ENCODE measurements at places on chromosomes 6 and 20.

GRCh38 chr6:85432554-85432953 is 17.3 kb upstream of the NT5E start:
- no peak for DNase-seq

GRCh38 chr6:3232017-3232945 is 4.8 kb upstream of the TUBB2B start:
- no peak for DNase-seq

DNA sequence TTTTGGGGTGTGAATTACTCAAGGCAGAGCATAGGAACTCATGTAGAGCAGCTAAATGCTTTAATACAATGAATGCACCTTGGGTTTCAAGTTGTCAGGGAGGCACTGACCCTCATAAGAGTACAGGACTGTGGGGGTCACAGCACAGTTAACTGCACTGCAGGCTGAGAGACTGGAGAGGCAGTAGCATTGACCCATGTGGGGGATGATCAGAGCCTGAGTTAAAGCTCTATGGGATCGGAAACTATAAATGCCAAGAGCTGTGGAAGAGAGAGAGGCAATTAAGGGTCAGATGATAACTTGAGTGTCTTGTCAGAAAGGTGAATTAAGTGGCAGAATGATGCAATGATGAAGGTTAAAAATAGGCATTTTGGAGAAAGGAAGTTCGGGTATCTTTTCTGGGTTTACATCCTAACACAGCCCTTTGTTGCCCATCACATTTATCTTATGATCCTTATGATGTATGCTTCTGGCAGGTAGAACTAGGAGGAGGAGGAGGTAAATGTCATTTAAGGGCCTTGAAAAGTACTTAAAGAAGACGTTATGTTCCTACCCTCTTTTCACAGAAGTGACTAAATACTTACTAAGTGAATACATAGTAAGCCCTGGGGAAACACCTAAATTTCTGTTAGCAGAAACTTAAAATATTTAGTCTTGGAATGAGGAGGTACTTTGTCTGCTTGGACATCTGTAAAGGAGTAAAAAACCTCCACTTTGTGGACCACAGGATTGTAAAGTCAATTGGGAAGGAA is 24.2 kb downstream of the LRRC1 start:
- DNase-seq = no peak

GRCh38 chr6:104324301-104324700 is 535.4 kb downstream of the HACE1 start:
- DNase-seq = no peak

- DNase-seq = no peak
Measured at GRCh38 chr6:135481783-135482369, 15.7 kb downstream of the AHI1 start.

DNA sequence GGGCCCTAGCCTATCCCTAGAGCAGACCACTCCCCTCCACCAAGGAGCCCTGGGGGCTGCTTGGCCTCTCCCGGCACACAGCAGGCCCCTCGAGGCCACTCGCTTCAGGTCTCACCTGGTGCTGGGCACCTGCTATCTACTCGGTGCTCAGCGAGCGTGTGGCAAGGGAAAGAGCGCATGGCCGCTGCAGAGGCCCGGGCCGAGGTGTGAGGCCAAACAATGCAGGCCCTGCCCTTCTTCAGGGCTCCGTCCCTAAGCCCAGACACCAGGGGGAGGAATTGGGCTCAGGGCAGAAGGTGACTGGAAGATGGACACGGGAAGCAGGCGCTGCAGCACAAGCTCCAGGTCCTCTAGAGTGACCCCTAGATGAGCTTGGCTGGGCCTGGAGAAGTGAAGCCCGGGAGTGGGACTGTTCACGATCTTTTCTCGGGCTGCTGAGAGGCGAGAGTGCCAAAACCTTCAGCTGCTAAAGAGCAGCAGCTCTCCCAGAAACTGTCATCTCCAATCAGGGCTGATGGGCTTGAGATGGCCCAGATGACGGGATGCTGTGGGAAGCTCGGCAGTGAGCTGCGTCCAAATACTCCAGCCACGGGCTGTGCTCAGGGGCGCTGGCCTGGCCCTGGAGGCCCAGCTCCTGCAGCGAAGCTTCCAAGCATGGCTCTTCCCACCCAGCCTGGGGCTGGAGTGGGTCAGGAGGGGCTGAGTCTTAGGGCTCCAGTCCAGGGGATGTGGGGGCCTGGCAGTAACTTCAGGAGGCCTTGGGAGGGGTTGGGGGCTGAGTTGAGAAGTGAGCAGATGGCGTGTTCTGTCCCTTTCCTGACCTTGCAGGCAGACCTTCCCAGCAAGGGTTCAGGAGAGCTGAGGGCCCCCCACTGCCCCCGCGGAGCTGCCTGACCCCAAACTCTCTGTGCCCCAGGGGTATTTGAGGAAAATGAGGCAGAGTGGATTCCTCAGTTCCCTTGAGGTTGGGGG is 43.7 kb downstream of the APCDD1L start:
- no peak for DNase-seq

DNA sequence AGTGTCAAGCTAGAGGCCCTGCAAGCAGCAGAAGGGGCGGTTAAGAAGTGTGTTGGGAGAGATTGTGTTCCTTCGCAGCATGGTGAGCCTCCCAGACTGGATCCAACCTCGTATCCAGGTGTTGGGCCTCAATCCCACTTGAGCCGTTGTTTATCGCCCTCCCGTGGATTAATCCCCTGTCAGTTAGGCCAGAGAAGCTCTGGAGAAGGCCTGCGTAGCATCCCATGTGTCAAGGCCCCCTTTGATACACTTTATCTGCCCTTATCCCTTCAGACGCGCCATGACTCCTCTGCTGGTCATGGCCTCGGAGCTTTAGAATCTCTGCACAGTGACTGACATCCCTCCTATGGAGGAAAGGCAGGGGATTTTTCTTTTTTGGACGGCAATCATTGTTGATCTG is 181.0 kb downstream of the ZFP64 start:
- DNase-seq = no peak

- DNase-seq = no peak
Measured at GRCh38 chr6:38370653-38371601, 268.8 kb downstream of the BTBD9 start.

DNA sequence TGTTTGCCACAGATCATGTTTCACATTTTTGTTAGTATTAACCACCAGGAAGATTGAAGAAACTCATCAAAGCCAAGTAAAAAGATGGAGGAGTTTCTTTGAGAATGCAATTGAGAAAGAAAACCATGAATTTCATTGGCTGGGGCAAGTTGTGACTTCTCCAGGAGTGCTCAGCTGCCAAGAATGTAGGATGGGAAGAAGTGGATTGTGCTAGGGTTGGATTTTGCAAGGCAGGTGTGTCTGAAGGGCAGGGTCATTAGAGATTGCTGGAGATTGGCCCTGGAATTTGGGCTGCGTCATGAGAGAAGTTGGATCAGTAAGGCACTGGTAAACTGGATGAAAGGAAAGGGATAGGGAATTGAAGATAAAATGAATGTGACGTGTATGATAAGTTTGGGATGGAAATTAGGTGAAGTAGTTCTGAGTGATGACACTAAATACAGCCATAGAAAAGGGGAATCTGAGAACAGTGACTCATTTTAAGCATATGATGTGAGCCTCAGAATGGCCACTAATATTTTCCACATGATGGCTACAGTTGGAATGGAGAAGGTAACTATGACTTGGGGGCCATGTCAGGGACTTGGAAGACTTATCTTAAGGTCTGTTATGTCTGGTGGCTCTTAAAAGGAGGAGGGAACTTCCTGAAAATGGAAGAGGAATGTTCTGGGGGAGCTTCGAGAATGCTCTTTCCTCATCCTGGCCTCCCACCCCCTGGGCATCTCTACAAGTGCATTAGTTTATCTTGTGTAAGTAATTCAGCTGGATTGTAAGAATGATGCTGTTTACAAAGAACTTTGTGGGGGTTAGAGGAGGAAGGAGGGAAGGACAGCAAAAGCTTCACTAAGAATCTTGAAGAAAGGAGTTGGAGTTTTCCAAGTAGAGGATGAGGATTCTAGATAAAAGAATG is 27.8 kb upstream of the ERVFRD-1 start:
- no peak for DNase-seq

GRCh38 chr20:20690676-20691476 is 21.6 kb downstream of the RALGAPA2 start:
- no peak for DNase-seq

GRCh38 chr6:143337201-143337949 is 113.1 kb downstream of the ADAT2 start:
- DNase-seq = no peak

- no peak for DNase-seq
Measured at GRCh38 chr6:6546318-6547109, 42.0 kb upstream of the LY86 start.

GRCh38 chr6:109767961-109768360 is 76.9 kb downstream of the FIG4 start:
- DNase-seq = no peak

GRCh38 chr20:32894026-32894483 is 35.3 kb downstream of the EFCAB8 start:
- DNase-seq = no peak

GRCh38 chr6:63799313-63799712 is 163.7 kb downstream of the PHF3 start:
- no peak for DNase-seq

DNA sequence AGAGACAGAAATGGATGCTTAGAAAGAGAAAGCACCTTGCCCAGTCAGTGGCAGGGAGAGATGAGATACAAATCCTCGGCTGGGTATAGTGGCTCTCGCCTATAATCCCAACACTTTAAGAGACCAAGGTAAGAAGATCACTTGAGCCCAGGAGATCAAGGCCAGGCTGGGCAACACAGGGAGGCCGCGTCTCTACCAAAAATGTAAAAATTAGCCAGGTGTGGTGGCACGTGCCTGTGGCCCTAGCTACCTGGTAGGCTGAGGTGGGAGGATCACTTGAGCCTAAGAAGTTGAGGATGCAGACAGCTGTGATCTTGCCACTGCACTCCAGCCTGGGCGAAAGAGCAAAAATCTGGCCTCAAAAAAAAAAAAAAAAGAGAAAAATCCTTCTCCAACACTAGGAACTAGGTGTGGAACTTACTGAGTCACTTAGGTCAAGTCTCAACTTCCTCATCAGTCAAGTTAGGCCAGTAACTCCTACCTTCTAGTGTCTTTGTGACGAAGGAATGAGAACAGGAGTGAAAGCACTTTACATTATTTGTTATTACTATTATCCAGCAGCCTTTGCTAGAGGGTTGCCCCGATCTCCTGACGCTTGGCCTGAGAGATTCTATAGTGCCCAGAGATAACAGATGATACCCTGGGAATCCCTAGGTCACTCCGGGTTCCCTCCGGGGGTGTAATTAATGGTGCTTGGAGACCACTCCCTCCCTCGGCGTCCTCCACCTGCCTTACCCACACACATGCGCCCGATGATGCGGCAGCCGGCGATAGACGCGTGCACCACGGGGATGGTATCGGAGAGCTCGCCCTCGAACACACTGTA is 918 bp downstream of the EIF6 start:
- DNase-seq = no peak

GRCh38 chr6:42829561-42830092 is 47.8 kb downstream of the BICRAL start:
- DNase-seq = no peak

DNA sequence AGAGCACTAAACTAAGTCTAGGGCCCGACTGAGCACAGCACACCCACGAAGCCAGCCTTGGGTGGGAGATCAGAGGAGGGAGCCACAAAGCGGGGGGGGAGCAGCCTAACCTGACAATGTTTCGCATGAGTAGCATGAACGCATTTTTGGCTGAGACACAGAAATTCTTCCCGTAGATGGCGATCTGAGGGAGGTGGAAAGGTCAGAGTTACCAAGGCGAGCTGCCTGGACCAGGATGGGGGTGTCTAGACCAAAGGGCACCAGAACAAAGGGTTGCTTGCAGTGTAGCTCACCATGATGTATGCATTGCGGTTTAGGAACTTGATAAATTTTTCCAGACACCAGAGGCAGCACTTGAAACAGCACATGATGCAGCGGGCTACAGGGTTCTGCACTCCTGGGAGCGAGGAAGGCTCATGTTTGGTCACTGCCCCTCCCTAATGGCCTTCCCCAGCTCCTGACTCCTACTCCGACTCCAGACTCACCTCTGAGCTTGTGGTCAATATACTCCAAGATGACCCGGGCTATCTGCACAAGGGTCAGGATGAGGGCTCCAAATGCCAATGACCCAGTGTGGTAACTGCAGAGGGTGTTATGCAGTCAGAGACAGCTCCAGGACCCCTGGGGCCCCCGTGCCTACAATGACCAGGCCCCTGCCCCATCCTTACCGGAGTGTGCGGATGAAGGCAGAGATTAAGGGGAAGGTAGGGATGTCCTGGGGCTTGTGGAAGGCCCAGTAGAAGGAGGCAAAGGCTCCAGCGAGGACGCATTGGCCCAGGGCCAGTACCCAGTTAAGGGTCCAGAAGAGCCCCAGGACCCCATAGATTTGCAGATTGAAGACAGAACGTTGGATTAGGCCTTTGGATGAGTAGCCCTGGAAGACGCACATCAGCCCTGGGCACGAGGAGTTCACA is 2.8 kb upstream of the NEU1 start:
- DNase-seq = no peak

DNA sequence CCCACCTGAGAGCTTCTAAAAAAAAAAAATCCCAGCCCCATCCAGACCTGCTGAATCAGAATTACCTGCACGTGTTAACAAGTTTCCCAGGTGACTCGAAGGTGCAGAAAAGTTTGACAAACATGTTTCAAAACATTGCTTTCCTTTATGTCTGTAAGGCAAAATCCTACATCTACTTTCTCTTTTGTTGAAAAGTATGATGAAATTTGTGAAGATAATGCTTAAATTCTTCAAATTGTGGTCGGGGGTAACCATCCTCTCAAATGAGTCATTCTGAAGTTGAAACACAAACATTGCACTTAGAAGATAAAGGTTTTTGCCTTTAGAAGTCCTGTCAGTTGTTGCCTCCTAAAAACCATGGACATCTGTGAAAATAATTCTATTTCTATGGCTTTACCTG is 429.7 kb downstream of the EPHA7 start:
- DNase-seq = no peak

DNA sequence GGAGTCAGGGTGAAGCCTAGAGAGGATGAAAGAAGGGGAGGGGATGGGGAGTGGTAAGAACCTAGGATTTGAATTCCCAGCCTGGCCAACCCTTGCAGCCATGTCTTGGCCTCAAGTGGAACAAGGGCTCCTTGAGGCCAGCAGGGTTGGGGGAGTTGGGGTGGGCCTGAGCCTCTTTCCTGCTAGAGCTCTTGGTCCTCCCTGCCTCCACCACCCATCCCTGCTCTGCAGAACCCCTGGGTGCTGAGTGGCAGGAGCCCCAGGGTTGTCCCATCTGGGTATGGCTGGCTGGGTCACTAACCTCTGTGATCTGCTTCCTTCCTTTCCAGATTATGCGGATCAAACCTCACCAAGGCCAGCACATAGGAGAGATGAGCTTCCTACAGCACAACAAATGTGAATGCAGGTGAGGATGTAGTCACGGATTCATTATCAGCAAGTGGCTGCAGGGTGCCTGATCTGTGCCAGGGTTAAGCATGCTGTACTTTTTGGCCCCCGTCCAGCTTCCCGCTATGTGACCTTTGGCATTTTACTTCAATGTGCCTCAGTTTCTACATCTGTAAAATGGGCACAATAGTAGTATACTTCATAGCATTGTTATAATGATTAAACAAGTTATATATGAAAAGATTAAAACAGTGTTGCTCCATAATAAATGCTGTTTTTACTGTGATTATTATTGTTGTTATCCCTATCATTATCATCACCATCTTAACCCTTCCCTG is 8.3 kb downstream of the VEGFA start:
- DNase-seq = no peak
